CD4-positive, alpha-beta T cell treated with Interleukin-17A for 4 hours (primary cell): ENCODE measurements at places on chromosomes 3 and 15.

- DNase-seq, result no peak
These were observed 8.2 kb downstream of the ALG3 start for GRCh38 chr3:184240384-184241140.

DNA sequence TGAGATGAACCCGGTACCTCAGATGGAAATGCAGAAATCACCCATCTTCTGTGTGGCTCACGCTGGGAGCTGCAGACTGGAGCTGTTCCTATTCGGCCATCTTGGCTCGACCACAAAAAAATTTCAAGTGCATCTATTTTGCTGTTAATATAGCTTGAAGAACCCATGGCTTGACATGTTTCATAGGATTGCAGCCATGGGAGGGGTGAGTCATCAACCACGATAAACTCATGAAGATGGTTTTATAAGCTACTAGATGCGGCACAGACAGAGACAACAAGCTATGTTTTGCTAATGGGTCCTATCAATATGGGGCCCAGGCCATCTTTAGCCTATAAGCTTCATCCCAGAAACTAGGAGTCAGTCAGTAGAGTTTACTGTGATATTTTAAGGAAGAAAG, 100.4 kb upstream of the PHLDB2 start:
- DNase-seq, result no peak

DNA sequence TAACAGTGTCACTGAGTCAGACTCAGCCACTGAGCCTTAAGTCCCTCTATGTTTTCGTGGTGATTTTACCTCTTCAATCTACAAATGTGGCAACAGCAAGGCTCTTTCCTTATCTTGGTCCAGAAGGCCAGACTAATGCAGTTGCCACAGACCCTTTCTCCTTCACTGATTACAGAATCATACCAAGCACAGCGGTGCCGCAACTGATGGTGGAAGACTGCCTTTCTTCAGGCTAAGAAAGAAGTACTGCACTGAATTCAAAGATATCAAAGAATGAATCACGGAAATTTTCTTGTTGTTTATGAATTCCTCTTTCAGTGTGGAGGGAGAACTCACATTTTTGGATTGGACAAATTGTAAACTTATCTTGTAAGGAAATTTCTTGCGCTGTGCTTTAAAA, 18.6 kb downstream of the DCP1A start:
- DNase-seq, result no peak

GRCh38 chr15:70111203-70112073, 13.7 kb upstream of the TLE3 start:
- DNase-seq, result no peak

GRCh38 chr3:1082108-1082507, 10.7 kb upstream of the CNTN6 start:
- no peak for DNase-seq

GRCh38 chr3:58068122-58068809, 60.0 kb downstream of the FLNB start:
- DNase-seq, result no peak

- no peak for DNase-seq
These were observed 16.1 kb upstream of the RTP3 start for GRCh38 chr3:46481636-46482035.

- no peak for DNase-seq
These were observed 116.5 kb downstream of the EEFSEC start for GRCh38 chr3:128269796-128270195.

- DNase-seq, result no peak
These were observed 107.0 kb downstream of the ALCAM start for GRCh38 chr3:105473521-105474223.

DNA sequence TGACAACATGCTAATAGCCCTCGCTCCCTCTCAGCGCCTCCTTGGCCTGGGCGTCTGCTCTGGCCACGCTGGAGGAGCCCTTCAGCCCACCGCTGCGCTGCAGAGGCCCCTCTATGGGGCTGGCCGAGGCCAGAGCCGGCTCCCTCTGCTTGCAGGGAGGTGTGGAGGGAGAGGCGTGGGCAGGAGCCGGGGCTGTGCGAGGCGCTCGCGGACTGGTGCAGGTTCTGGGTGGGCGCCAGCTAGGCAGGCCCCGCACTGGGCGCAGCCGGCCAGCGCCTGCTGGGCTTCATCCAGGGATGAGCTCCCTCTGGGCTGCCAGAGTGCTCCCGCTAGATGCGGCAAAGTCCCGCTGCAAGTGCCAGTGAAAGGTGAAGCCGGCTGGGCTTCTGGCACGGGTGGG, 21.0 kb upstream of the DNAJC13 start:
- no peak for DNase-seq

DNA sequence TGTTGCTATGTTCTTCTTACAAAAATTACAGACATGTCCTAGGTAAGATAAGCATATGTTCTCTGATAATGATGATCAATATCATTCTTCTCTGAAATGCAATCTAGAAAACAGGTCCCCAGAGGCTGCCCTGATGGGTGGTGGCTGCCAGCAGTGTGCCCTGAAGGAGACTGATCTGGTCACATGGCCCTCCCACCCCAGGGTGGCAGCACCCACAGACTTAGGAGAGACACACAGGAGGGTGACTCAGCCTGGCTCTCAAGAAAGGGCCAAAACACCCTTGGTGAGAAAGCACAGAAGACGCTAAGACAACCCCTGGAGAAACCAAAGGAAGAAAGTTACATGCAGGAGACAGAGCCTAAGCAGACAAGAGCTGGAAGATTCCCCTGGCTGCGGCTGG, 203.7 kb downstream of the TJP1 start:
- DNase-seq, result no peak

DNA sequence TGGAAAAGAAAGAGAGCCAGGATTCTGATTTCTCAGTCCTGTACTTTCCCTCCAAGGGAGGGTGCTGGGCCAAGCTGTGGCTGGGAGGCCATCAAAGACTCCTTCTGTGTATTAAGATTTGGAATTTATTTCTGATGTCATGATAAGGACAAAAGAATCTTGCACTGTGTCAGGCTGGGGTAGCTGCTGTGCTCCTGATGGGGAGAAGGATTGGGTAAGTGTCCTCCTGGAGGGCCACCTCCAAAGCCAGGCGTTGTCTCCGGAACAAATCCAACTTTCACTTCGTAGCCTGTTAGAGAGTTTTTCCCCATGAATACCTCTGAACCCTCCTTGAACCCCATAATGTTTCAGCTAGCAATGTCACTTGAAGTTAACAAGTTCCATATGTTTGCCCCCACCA, 29.9 kb downstream of the CLDN11 start:
- no peak for DNase-seq

DNA sequence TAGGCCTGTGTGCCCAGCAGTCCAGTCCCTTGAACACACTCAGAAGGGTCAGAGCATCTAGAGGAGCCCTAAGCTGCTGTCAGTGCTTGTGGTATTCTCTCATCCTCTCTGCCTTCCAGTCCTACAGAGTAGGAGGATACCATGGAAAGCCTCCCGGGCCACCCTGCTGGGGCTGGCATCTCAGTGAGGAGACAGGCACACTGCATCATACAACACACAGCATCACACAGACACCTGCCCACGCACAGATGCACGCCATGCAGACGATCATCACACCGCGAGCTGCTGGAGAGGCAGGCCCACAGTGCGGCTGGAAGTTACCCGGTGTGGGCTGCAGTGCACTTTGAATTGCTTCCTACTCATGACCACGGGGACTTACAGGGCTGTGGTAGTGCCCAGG, 15.2 kb downstream of the GABRA5 start:
- DNase-seq, result no peak

- no peak for DNase-seq
These were observed 228.8 kb upstream of the ALCAM start for GRCh38 chr3:105137911-105138310.

GRCh38 chr15:100131321-100132224, 210.2 kb downstream of the ADAMTS17 start:
- DNase-seq, result peak; percentile 41

DNA sequence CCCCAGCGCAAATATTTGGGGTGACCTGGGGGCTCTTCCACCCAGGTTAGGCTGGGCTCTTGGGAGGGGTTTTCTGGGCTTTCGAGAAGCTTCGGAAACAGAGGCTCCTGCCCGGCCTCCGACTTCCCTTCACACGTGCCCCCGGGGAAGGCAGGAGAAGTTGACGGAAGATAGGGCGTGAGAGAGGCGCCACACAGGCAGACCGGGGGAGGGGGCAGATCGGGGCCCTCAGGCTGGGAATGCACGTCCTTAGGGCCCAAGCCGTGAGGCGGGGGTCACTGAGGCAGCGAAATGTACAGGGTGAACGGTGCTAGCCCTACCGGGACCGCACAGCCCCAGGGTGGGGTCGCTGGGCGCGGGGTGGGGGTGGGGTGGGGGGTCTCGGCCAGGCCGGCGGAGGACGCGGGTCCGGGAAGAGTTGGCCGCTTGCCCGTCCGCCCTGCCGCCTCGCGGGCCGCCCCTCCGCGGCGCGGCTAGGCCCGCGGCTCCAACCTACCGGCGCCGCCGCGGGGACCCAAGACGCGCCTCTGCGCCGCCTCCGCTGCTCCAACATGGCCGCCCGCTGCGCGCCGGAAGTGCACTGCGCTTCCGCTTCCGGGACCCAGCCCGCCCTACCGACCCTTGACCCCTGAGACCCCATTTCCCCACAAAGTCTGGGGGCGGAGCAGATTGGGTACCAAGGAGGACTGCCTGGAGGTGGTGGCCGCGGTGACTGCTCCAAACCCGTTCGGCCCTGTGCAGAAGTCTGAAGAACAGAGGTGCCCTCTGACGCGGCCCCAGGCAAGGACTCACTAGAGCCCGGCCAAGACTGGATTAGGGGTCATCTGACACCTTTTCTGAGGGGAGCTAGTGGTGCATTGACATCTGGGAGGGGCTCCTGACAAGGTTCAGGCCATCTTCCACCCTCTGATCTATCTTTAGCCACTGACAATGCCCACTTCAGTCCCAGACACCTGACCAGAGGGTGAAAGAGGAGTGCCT, at the start of gene CCDC71:
Gene CCDC71, minus strand, starts transcription at position 561 of the 981 bp plus-strand sequence. CDS start 2,123 bp downstream, outside the sequence.
- DNase-seq, result peak; percentile 81

GRCh38 chr15:64067564-64068030, 21.3 kb upstream of the DAPK2 start:
- peak; percentile 74 for DNase-seq

GRCh38 chr3:184676927-184677326, 34.9 kb downstream of the MAGEF1 start:
- no peak for DNase-seq

DNA sequence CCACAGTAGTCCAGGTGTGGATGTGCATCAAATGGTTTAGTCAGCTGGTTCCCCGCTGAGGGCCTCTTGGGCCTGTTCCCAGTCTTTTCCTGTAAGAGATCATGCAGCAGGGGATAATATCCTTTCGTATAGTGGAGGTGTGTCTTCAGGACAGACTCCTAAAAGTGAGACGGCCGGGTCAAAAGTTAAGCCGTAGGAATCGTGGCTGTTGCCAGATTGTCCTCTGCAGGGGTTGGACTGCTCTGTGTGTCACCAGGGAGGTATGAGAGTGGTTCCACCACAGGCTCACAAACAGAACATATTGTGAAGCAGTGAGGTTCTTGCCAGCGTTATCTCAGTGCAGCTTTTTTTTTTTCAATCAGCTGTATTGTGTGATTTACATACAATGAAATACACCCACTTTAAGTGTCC, 95.0 kb downstream of the VGLL4 start:
- no peak for DNase-seq

- DNase-seq, result no peak
These were observed 123.3 kb downstream of the GABRG3 start for GRCh38 chr15:27094235-27094634.

- no peak for DNase-seq
These were observed 16.7 kb upstream of the PPP1R2 start for GRCh38 chr3:195559723-195560409.

DNA sequence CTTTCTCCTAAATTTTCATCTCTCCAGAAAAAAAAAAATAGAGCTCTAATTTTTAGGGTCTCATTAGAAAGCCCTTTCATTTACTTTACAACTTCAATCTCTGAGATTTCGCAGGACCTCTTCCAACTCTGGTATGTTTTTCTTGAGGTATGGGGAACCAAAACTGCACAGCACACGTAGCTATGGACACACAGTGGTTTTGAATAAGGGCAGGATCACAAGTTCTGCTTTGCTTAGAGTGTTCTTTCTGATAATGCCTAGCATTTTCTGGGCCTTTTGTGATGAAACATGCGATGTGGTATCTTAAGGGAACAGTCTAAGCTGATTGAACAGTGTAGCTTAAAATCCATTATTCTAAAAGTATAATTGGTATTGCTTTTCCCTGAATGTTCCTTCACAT, 25.3 kb downstream of the ZNF592 start:
- DNase-seq, result no peak

DNA sequence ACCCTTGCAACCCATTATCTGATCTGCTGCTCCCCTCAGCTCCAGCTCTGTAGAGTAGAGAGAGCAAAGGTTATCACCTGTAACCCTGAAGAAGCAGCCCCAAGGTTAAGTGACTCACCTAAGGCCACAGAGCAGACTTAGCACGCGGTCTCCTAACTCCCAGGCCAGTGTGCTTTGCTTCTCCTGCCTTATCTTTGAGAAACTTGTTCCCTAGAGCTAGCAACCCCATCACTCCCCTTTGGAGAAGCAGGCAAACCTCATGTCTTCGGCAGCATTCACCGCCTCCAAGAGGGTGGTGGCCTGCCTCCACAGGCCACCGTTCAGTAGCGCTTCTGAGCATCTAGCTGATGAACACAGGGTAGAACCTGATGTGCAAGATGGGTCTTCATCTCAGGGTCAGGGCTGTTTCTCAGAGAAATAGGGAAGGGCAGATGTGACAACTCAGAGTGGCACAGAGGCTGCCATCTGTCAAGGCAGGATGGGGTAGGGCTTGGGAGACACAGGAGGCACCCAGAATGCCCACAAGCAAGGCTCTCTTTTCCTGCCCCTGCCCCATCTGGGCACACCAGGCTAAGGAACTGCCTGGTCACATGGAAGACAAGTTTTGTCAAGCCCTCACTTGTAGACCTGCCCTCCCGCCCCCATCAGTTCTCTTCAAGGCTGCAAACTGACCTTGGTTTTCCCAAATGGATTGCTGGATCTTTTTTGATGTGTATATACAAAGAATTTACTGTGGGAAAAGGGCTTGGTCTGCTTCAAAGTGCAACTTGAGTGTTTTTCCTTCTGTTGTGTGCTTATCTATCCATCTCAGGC, 34.9 kb upstream of the CLK3 start:
- DNase-seq, result no peak

DNA sequence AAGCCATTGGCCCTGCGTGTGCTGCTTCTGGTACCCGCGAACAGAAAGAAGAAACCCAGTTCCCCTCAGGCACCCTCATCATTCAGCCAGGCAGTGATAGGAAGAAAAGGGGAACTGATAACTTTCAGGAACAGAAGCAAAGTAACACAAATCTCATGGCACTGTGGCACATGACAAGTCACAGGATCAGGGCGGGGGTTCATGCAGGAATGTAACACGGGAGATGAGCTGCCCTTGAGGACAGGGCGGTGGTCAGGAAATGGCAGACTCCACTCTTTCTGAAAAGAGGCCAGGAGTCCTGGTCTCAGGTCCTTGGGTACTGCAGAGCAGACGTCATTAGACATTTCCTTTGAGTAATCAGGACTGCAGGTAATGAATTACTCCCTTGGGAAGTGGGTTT, 95.5 kb downstream of the CCNL1 start:
- no peak for DNase-seq
